ENCODE measurements at places on chromosomes 3 and 15.

GRCh38 chr3:82581350-82581749 is 819.9 kb upstream of the GBE1 start:
- no peak for DNase-seq

DNA sequence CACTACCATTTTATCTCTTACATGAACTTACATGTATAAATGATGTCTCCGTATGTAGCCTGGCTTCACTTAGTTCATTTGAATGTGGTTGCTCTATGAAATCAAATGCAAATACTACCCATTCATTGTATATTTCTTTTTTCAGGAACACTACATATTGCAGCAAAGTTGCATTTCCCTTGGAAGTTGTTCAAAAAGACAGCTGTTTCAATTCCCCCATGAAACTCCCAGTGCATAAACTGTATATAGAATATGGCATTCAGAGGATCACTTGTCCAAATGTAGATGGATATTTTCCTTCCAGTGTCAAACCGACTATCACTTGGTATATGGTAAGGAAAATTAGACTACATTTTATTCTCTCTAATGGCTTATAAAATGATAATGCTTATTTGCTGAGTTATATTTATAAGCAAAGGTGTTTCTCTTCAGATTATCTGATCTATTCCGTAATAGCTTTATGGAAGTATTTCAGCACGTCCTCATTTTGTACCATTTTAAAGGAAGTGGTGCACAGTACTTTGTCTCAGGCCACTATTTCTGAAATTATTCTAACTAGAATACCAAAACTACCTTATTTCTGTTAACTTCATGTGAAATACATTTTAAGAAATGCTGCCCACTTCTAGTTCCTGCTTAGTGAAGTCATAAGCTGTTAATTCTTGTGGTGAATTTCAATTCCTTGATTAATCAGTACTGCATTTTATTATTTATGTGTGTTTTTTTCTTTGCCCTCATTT is 95.1 kb downstream of the IL1RAP start:
- DNase-seq: no peak

DNA sequence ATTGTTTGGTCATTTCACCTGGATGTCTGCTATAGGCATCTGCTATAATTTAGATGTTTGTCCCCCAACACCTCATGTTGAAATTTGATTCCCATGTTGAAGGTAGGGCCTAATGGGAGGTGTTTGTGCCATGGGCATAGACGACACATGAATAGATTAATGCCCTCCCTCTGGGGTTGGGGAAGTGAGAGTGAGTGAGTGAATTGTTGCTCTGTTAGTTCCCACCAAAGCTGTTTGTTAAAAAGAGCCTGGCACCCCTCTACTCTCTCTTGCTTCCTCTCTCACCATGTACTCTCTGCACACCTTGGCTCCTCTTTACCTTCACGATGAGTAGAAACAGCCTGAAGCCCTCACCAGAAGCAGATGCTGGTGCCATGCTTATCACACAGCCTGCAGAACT is 23.9 kb upstream of the SORD start:
- no peak for DNase-seq

- no peak for DNase-seq
These were observed 778 bp downstream of the ARL6 start for GRCh38 chr3:97765336-97765735.

- DNase-seq: no peak
These were observed 54.6 kb upstream of the ACAN start for GRCh38 chr15:88748651-88749050.

- no peak for DNase-seq
These were observed 78.3 kb downstream of the ZBTB20 start for GRCh38 chr3:115068799-115069198.

GRCh38 chr3:170247875-170248274 is 25.7 kb downstream of the PRKCI start:
- DNase-seq: no peak

DNA sequence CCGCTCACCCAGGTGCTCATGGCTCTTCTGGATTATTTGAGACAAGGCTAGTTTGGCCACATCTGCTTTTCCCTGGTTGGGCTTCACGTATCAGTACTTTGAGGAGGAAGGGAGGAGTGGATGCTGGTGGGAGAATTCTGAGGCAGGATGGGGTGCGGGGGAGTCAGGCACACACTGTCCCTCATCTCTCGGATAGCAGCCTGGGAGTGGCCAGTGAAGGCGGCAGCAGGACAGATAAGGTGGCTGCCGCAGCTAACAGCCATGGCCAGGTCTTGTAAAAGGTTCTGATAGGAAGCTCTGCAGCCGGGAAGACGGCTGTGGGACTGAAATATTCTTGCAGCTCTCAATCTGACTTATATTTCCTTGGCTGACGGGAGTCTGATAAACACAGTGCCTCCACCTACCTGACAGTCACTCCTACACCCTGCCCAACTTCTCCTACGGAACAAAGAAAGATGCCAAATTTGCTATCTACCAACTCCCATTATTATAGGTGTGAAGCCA is 87.3 kb downstream of the MESD start:
- DNase-seq: no peak
